ENCODE measurements at places on chromosomes 6 and 20.

GRCh38 chr6:34223381-34223955 lies 13.2 kb upstream of the HMGA1 start:
- H3K36me3 ChIP-seq, result peaks cover 2% of the 10 kb centered on the region
- H3K27ac ChIP-seq, result peak overlapping the region; percentile 81
- H3K4me1 ChIP-seq, result peaks cover 6% of the 10 kb centered on the region

- H3K4me1 ChIP-seq, result peaks cover under 1% of the 10 kb centered on the region
- H3K36me3 ChIP-seq, result no peaks in the 10 kb centered on the region
- peaks cover 88% of the 10 kb centered on the region for H3K27me3 ChIP-seq
- no peak overlapping the region for H3K27ac ChIP-seq
- DNase-seq, result no peak
These were observed 42.8 kb downstream of the IL20RA start for GRCh38 chr6:137001977-137002302.

DNA sequence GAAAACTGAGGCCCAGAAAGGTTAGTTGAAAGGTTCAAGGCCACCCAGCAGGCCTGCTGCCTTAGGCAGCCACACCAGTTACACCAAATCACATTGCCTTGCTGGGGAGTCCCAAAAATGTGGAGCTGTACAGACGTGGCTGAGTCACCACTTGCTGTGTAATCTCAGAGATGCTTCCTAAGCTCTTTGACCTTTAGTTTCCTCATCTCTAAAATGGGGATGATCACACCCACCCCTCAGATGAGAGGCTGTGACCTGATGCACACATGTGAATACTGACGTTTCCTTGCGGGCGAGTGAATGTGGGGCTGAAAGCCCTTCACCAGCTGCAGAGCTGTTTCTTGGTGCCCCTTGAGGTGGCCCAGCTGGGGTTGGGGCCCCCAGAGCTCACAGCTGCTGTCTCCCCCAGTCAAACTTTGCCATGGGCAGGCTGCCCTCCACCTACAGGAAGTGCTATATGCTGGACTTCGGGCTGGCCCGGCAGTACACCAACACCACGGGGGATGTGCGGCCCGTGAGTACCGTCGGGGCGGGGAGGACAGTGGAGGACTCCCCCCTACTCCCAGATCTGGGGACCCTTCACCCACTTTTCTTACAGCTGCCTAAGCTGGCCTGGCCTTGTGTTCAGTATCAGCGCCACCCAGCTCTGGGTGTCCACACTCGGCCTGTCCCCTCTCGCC lies 11.0 kb downstream of the TTBK1 start:
- H3K4me1 ChIP-seq, result no peaks in the 10 kb centered on the region
- H3K27ac ChIP-seq, result no peak overlapping the region
- H3K36me3 ChIP-seq, result no peaks in the 10 kb centered on the region
- DNase-seq, result no peak

DNA sequence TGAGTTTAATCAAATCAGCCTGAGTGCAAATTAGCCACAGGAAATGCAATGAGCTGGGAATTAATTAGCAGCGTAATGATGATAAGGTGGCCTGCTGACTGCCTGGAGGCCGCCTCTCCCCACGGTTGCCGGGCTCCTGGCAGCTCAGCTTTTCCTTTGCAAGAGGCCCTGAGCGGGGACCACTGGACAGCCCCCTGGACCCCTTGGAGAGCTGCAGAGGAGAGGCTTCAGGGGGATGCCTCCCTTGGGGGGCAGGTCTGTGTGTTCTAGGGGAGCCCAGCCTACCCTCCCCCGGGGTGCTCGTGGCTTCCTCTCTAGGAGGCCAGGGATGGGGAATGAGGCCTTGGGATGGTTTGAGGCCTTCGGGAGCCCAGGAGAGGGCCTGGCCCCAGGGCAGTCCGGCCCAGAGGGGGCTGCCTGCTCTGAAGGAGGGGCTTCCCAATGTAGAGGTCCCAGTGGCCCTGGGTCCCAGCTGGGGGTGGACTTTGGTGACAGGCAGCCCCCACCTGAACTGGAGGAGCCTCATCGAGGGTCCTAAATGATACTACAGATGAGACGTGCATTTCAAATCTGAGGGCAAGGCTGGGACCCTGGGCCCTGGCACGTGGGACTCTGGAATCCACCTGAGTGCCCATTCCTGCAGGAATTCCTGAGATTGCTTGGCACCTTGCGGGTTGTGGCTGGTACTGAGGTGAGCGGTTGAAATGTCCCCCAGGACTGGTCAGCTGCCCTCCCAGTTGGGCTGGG lies 66.4 kb upstream of the BHLHE23 start:
- H3K4me1 ChIP-seq, result no peaks in the 10 kb centered on the region
- DNase-seq, result no peak
- H3K27me3 ChIP-seq, result peaks cover 73% of the 10 kb centered on the region
- H3K4me3 ChIP-seq, result no peak overlapping the region

DNA sequence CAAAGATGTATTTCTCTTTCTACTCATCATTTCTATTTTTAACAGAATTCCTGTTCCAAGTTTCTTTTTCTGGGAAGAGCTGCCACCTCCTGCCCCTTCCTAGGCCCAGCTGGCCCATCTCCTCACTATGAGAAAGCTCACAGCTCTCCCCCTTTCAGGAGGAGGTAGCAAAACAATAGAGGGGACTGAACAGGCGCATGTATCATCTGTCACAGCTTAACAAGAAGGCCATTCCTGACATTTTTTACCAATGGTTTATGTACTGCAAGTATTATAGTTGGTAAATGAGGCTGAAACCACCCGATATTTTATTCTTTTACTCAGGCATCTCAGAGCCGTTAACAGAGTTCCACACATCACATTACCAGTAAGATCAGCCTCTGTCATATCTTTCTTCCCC lies 103.7 kb upstream of the MTHFD1L start:
- no peak overlapping the region for H3K27ac ChIP-seq
- no peaks in the 10 kb centered on the region for H3K27me3 ChIP-seq
- DNase-seq, result no peak
- peaks cover 3% of the 10 kb centered on the region for H3K36me3 ChIP-seq

GRCh38 chr6:44696099-44696498 lies 308.6 kb downstream of the CDC5L start:
- no peaks in the 10 kb centered on the region for H3K4me1 ChIP-seq
- no peaks in the 10 kb centered on the region for H3K36me3 ChIP-seq
- H3K27ac ChIP-seq, result no peak overlapping the region
- H3K4me3 ChIP-seq, result no peak overlapping the region
- no peaks in the 10 kb centered on the region for H3K27me3 ChIP-seq

GRCh38 chr20:54468082-54468481 lies 7.3 kb upstream of the DOK5 start:
- H3K4me1 ChIP-seq, result no peaks in the 10 kb centered on the region
- H3K4me3 ChIP-seq, result no peak overlapping the region
- no peaks in the 10 kb centered on the region for H3K36me3 ChIP-seq
- H3K27me3 ChIP-seq, result no peaks in the 10 kb centered on the region
- H3K27ac ChIP-seq, result no peak overlapping the region

DNA sequence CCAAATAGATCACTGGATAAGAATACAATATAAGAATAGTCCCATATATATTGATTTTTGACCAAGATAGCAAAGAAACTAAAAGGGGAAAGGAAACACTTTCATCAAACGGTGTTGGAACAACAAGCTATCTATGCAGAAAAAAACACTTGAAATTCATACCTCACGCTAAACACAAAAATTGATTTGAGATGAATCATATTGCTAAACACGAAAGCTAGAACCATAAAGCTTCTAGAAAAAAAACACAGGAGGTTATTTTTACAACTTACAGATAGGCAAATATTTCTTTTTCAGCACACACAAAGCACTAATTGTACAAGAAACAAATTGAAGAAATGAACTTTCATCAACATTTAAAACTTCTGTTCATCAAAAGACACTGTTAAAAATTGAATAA lies 36.7 kb upstream of the TMEM14A start:
- no peak for DNase-seq
- no peaks in the 10 kb centered on the region for H3K4me1 ChIP-seq
- no peak overlapping the region for H3K27ac ChIP-seq
- peaks cover 41% of the 10 kb centered on the region for H3K27me3 ChIP-seq
